Gastrocnemius medialis (tissue), 4 donors: ENCODE measurements at places on chromosomes 7 and 10. TPM values are rescaled to one million over a fixed set of nuclear protein-coding genes. Genes with fewer than 3 reads are reported as not detected.

DNA sequence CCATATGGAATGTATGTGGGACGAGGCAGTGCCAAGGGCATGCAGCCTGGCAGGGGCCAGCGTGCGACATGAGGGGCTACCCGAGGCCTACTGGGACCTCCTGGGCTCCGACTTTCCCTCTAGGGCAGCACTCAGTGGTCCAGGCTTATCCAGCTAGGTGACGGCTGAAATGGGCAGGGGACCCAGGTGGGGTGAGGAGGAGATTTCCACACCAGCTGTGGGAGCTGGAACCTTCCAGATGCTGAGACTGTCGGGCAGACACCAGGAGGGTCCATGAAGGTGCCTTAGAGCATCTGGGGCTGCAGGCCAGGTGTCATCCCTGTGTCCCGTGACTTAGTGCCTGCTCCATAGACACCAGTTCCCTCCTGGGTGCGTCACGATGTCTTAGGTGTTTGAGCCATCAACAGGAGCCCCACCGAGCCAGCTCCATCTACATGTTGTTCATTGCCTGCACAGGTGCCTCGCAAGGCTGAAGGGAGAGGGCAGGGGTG lies 13.4 kb downstream of the ZNF316 start:
- no peak for DNase-seq

DNA sequence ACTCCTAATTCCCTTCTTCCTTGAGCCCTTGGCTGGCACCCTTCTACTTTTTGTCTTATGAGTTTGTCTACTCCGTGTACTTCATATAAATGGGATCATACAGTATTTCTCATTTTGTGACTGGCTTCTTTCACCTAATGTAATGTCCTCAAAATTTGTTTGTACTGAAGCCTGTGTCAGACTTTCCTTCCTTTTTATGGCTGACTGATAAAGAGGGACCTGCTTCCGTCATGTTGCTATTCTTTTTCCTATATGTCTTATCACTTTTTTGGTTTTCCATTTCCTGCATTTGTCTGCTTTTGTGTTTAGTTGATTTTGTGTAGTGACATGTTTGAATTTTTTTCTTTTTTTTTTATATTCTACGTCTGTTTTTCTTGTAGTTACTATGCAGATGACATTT lies 470.9 kb downstream of the SDK1 start:
- no peak for DNase-seq

DNA sequence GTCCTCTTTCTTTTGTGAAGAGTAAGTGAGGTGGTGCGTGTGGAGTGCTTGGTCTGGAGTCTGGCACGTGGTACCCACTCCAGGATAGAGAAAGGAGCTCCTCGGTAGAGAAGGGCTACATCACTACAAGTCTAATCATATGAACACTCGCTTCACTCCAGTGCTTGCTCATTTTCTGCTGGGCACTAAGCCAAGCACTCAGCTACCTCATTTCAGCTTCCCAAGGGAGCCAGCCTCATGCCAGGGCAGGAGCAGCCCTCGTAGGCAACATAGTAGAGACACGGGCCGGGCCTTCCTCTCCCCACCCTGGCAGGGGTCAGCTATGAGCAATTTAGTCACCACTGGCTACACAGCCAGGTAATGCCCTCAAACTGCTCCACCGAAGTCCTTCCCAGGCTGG lies 11.4 kb upstream of the HSPA12A start:
- no peak for DNase-seq

DNA sequence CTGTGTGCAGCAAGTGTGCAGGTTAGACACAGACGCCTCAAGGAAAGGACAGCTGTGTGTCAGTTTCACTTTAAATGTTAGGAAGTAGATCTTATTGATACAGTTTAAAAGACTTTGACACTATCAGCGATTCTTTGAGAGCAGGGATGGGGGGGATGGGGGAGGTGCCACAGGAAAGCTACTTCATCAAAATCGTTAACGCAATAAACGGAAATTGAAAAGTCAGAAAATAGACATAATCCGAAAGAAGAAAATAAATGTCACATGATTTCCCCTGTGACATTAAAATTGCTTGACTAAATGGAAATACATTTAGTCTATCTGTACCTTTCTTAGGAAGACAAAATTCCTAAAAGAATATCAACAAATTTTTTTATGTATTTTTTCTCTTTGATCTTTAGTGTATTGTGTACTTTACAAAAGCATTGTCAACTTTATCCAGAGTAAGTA lies 476 bp upstream of the ZNF33B start:
- no peak for DNase-seq

DNA sequence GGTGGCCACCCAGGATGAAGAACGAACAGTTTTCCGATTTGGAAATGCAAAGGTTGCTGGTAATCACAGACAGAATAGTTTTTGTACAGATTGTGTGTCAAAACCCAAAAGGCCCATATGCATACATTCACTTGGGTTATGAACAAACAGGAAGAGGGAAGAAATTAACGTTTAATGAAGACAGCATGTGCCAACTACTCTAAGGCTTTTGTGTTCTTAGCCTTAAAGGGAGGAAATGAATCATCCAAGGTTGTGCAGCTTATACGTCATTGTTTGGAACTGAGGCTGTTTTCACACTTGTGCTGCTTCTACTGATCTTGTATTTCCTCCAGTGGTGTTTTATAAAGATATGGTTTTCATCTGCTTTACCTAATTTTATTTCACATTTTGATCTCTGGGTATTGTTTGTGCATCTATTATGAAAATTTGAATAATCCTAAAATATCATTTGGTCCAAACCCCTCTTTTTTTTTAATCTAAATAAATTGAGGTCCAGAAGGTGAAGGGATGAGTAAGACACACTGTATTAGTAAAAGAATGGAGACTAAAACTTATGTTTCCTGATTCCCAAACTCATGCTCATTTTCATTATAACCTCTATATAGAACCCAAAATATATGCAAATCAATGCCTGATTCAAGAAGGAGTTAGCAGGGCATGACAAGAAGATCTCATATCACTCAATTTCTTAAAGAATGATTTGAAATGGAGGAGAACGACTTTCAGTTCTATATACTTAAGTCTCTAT lies 373.1 kb downstream of the THSD7A start:
- no peak for DNase-seq

DNA sequence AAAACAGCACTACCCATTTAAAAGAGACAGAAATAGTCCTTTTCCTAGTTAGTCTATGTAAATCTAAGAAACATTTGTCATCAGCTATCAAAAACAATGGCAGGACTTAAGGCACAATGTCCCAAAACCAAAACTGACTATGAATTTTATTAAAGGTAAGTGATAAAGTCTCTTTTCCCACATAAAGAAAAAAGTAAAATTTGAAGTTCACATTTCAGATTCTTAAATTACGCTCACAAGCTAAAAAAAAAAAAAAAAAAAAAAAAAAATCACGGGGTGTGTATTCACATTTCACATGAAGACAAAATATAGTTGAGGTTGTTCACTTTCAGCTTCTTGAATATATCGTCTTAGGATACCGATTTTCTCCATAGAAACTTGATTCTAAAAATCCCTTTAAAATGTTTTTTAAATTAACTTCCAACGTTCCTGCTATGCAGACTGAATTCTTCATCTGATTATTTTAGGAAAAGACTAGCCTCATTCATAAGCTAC lies 1.6 kb downstream of the P4HA1 start:
- DNase-seq: no peak

DNA sequence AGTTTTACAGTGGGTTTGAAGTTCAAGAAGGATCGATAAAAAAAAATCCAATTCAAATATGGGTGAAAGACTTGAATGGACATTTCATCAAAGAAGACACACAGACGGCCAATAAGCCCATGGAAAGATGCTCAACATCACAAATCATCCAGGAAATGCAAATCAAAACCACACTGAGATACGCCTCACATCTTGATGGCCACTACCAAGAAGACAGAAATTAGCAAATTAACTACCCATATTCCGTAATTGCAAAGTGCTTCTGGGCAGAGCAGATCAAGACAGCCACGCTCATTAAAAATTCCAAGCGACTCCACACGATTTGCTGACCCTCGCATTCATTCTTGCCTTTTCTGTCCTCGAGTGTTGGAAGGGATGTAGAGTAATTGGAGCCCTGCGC lies 34.1 kb upstream of the PPP2R2D start:
- DNase-seq: no peak

The GPER1 gene
- 0.92 TPM for total RNA-seq

The SP4 gene
- 13.9 TPM for total RNA-seq
